Activated CD8-positive, alpha-beta memory T cell treated with anti-CD3 and anti-CD28 coated beads for 4 hours (primary cell): ENCODE measurements at places on chromosomes 7 and 10.

GRCh38 chr7:19437446-19437845 is 271.4 kb downstream of the POLR1F start:
- DNase-seq = no peak

DNA sequence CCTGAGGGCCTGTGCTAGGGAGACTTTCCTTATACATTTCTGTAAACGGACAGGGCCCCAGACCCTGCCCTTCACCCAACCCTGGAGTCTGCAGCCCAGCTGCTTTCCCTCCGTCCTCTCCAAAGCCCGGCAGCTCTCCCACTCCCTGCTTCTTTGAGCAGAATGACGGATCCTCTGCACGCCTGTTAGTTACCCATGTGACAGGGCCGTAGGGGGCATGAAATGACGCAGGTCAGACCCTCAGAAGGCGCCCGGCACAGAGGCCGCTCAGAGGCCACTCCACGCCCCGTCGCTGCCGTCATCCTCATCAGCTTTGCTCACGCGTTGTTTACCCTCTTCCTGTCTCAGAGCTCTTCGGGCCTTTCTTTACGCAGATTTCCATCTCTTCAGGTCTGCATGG is 60.2 kb upstream of the MKRN1 start:
- DNase-seq = no peak

- no peak for DNase-seq
Measured at GRCh38 chr10:106830471-106830870, 334.0 kb downstream of the SORCS1 start.

DNA sequence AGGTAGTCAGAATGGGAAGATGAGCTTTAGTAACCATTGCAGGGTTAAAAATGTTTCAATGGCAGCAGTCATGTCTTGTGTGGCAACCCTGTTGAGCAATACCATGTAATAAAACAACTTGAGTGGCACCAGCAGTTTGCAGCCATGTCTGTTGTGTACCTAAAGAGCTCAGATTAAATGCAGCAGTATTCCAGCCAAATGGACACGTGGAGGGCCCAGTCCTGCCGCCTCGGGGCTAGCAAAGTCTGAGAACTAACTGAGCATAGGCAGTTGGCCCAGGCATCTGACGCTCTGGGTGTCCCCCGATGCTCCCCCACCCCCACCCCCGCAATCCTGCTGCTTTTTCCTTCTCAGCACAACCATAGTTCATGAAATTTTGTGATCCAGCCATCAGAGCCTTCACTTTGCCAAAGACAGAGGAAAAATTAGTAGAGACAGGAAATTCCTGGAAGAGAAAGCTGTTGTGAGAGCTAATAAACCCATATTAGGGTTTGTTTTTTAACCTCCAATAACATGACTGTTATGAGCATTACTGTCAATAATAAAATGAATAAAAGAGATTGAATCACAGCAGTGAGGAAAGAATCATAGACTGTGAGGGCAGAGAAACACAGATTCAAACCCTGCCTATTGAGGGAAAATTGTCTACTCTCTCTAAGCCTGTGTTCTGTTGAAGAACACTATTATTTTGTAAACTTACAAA is 220.6 kb upstream of the RHOBTB1 start:
- DNase-seq = no peak

GRCh38 chr7:73999664-74000435 is 28.1 kb upstream of the ELN start:
- no peak for DNase-seq

DNA sequence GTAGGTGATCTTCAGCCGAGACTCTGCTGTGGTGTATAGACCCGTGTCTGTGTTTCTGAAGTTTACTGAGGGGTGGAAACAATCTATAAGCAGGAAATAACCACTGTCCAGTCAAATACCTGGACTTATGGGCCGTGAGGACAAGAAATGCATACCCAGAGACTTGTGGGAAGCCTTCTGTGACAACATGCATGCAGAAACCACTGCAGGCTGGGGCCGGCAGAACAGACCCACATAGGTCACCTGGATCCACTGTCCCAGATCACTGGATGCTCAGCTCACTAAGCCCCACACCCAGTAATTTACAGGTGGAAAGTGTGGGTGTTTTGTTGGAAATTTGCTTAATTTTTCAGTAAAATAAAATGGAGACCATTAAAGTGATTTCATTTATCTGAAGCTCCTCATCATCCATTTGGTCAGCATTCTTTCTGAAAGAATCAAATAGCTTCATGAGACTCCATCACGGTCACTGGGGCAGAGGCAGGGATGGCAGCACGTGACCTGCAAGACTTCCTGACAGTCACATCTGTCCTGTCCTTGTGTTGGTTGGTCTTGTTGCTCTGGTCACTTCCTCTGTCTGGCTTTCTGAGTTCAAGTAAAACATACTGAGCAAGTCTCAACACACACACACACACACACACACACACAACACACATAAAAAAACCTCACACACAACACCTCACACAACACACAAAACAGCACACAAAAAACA is 108.3 kb downstream of the TNS3 start:
- DNase-seq = no peak

DNA sequence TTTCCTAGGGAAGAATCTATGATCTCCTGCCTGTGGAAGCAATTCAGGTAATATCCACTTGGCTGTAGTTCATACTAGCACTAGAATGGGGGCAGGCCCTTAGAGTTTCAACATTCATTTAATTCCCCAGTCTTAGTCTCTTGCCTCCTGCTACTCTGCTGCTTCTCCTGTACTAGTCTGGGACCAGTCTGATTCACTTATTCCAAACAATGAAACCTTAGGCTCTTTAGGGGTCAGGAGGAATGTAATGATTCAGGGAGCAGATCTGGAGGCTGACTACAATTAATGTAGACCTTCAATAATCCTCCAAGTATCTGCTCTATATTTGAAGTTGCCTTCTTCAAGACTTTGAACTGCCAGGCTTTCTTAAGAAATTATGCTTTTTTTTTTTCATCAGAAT is 101.8 kb downstream of the GNAT3 start:
- DNase-seq = no peak

GRCh38 chr10:3265088-3265487 is 92.5 kb upstream of the PITRM1 start:
- DNase-seq = no peak

GRCh38 chr10:124521429-124521871 is 59.8 kb downstream of the LHPP start:
- DNase-seq = no peak

GRCh38 chr10:59580026-59580863 is 129.4 kb downstream of the SLC16A9 start:
- no peak for DNase-seq

DNA sequence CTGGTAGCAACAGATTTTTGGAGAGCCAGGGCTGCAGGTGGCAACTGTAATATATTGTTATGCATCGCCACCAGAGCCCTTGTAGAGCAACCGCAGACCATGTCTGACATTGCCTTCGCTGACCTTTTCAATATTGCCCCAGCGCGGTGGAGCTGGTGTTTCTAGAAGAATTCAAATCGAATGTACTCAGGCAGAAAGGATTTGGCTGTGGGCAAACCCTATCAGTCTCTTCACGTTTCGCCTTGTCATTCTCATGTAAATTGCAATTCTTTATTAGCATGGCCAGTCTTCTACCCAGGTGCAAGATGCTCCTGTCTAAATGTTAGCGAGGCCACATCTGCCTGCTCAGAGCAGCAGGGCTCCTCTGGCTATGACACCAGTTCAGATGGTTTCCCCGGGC is 490.2 kb upstream of the AUTS2 start:
- DNase-seq = no peak

- DNase-seq = no peak
Measured at GRCh38 chr7:47581804-47582763, at the start of gene TNS3. Gene TNS3 (minus strand): TSS chr7:47582111. CDS start chr7:47439636, 142,475 bp downstream.

DNA sequence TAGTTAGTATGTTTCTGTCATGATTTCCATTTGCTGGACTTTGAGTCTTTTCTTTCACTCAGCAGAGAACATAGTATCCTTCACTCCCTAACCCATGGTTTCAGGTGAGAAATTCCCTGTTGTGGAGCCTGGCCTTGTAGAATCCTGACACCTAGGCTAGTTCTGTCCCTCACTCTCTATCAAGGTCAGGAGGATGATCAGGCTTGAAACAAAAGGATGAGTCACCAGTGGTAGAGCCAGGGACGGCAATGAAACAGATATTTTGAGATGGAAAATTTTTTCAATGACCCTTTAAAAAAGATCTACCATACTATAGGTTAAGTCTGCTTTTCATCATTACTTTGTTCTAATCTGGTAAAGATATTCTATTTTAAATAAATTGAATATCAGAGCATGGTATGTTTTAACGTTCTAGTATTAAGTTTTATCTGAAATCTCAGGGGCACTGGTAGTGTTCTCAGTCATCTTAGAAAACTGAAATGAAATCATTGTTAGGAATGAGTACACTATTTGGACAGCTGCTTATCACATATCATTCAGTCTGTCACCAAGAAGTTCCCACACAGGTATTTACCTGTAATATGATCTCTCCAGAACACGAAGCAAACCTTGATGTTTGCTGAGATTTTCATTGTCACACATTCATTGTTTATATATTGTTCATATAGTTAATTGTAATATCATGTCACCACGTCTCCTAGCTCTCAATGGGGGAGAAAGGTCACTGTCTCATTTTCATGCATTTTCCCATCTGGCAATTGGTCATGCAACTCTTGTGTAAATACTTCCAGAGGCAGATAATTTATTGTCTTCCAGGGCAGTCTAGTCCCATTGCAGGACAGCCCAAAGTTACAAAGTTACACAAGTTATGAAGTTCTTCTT is 299.9 kb upstream of the LRRTM3 start:
- no peak for DNase-seq

- no peak for DNase-seq
Measured at GRCh38 chr7:36788825-36789470, 64.7 kb upstream of the AOAH start.

DNA sequence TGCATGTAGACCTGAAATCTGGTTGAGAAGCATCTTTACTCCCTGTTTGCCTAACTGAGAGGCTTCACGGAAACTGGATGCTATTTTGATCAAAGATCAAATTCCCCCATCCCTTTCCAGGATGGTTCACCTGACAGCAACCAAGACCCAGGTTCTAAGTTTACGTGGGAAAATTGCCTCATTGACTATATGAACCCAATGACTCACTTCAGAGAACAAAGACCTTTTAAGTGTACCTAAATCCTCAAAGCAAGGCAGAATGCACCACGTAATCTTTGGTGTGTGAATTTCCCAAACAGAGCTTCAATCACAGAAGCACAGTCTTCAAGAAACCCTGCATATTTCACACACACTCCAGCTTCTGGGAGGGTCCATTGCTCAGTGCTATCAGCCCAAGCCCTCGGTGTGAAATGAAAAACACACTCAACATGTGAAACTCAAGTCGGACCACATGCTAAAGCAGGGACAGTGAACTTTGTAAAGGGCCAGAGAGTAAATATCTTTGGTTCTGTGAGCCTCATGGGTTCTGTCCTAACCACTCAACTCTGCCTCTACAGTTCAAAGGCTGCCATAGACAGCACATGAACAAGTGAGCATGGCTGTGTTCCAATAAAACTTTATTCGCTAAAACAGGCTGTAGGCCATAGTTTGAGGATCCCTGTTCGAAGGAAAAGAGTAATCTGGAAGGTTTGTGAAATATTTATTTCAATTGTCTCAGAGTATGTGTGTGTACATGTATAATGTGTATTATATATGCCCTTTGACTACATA is 275.6 kb upstream of the FOXK1 start:
- DNase-seq = no peak
